DMS79 (cell line): ENCODE measurements at places on chromosomes 5 and 9.

DNA sequence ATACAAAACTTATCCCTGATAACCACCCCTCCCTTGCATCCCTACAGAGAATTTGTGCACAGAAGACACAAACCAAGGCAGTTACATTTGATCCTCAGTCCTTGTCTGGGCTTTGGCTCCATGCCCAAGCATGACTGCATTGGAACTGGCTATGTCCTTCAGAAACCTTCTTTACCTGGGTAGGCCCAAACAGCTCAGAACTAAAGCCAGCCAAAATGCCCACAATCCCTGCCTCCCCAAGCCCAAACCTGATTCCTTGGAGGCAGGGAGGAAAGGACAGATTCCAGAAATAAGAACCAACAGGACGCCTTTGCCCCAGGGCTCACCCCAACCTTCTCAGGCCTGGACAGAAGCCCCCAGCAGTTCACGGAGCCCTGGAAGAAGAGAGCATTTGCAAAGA lies 8.2 kb downstream of the IL17B start:
- DNase-seq: no peak

DNA sequence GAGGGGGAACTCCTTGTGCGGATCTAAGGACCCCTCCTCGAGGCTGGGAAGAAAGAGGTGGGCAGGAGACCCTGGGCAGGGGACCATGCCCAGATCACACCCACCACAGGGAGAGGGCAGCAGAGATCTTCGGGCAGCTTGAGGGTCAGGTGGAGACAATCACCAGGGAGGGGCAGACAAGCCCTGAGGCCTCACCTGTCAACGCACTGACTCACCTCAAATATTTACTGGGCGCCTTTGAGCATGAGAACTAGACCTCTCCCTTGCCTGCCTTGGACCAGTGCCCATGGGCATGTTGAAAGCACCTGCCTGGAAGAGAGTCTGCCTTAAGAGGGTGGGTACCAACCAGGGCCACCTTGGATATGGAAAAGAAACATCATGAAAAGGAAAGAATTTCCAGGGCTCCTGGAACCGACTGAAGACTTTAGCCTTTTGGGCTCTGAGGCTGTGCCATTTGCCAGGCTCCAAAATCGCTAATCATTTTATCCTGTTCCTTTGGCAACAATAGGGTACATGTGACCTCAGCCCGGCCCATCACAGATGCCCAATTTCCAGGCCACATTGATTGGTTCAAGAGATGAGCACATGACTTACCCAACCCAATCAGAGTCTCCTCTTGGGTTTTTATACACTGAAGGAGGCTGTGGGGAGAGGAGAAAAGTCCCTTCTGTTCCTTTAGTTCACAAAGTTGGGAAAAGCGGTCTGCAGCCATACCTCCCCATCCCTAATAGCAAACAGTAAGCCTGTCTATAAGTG lies 10.4 kb upstream of the SPINK4 start:
- peak; percentile 96 for DNase-seq

DNA sequence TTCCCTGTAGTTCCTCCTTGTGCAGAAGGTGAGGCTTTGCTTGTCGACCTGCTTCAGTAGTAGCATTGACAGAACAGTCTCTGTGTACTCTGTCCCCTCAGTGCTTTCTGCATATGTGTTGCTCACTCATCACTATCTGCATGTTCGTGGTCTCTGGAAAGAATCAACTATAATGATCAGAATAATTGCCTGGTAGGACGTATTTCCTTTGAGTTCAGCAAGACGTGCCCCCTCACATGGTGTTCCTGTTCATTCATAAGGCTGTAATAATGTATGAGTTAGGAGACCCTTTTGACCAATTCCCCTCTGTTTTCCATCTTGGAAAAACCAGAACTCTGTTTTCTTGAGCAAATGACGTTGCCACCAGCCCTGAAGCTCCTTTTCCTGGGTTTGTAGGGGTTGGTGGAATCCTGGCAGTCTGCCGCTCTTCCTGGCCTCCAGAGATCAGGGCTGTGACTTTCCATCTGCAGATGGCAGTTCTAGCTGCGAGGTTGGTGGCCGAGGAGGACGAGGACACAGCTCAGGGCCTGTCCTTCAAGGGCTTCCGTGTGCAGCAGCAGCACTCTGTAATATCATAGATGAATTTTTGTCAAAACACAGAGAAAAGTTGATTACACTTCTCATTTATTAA lies 61.9 kb downstream of the EXOSC2 start:
- no peak for DNase-seq

DNA sequence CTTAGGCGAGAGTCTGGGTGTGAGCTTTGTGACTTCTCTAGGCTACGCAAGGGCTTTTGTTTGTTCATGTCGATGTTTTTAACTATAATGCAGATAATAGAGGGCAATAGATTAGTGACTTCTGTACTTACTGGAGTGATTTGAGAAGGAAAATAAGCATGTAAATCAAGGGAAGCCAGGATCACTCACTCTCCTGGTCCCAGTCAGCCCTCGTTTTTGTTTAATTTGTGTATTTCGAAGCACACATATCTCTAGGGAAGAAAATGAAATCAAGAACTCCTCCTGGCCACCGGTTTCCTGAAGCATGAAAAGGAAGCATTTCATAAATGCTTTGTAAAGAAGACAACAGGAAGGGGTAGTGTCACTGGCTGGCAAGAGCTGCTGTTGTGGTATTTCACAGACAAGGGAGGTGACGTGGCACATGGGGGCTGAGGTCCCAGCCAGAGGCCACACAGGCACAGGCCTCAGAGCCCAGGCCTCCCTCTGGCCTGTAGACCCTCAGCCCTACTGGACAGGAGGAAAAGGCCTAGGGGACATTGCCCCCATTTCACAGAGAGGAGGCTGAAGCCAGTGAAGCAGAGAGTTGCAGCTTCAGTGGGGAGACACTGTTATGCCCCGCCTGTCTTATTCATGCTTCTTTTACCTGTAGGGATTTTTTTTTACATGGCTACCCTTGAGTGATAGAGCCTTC lies 34.1 kb downstream of the IRF1 start:
- no peak for DNase-seq

DNA sequence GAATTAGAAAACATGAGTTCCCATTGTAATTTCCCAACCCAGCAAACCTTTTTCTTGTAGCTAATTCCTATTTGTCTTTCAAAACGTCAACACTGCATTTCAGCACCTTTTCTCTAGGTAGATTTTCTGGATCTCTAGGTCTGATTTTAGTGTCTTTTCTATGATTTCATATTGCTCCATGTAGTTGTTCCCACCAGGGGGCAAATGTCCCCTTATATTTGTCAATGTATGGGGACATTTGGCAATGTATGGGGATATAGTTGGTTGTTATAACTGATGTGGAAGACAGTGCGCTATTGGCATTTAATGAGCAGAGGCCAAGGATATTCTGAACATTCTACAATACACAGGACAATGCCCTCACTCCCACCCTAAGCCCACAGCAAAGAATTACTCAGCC lies 273.9 kb upstream of the ADRA1B start:
- no peak for DNase-seq

- no peak for DNase-seq
These were observed 214.1 kb downstream of the HSPA4 start for GRCh38 chr5:133265720-133266526.

DNA sequence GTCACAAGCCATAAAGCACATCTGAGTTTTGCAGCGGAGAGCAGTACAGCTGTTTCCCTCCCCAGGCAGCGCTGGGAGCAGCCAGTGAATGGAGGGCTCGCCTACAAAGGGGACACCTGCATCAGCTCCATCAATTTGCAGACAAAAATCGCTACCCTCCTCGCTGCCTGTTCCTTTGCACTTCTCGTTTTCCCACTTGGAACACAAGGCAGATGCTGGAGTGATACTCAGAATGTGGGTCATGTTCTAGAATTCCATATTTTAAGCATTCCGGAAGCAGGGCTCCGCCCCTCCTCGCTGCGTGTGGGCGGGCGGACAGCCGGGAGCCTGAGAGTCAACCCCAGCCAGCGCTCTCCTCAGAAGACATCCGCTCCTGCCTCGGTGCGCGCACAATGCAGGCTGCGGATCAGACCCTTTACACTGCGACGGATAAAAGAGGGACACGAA lies 92.1 kb downstream of the LMNB1 start:
- no peak for DNase-seq

DNA sequence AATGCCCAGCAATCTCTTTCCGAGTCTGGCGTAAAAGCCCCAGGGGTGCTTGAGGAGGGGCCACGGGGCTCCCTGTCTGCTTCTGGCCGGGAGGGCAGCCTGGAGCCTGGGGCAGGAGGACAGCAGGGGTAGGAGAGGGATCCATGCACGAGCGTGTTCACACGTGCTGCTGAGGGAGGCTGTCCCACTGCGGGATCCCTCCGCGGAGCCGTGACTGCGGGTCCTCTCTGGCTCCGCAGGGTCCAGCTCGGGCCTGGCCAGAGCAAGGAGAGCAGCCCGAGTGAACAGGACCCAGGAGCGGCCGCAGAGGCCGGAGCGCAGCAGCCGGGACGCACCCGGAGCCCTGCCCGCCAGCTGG lies 78.4 kb downstream of the ZNF354C start:
- no peak for DNase-seq

DNA sequence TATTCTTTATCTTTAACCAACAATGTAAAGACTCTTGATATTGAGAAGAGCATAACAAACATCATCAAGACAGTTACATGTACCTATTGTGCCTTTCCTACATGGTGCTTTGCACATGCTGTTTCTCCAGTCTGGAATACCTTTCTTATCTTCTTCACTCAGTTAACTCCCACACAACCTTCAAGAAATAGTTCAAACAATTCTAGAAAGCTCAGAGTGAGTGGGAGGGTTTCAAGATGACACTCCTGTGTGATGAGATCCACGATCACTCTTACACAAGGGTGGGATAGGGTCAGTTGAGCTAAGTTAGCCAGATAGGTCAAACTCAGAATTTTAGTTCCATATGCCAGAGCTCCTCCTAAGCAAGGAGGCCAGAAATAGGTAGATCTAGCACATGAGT lies 915.5 kb downstream of the NR2F1-AS1 start:
- no peak for DNase-seq

DNA sequence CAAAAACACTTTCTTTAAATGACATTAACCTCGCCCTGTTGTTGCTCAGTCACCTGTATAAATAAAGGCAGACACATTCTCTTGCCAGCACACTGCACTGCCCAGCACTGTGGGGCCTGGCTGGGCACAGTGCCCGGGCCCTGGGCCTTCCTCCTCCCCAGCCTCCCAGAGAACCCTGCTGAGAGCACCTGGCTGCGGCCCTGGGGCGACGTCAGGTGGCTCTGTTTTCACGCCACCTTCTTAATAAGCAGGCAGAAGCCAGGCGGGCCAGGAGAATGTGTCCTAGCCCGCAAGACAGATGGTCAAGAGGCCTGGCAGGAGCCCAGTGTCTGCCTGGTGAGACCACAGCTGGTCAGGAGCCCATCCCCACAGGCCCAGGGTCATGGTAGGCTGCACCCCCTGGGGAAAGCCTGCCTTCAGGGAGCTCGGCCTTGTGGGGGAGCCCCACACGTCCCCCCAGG lies 8.2 kb upstream of the AGPAT2 start:
- DNase-seq: peak; percentile 90

GRCh38 chr5:16980983-16981382 lies 44.9 kb upstream of the MYO10 start:
- no peak for DNase-seq

DNA sequence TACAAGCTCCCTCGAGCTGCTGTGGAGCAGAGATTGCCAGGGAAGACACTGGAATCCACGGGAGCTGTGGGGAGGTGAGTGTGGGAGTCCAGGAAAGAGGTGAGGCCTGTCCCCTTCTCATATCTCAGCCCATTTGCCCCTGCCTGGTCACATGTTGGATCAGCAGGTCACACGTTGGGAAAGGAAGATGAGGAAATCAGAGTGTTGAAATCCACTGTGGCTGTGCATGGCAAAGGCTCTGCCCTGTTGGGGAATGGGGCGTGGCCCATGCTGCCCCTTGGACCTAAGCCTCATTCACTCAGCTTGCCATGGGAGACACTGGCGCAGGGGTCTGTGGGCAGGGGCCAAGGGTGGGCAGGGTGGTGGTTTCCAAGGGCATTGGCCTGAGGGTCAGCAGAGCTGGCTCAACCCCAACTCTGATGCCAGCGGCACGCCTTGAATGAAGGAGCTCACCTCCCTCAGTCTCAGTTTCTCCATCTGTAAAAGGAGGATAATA lies 85.4 kb upstream of the CPEB4 start:
- no peak for DNase-seq

GRCh38 chr9:86488345-86488744 lies 134.1 kb upstream of the TUT7 start:
- DNase-seq: no peak

GRCh38 chr5:109929376-109929775 lies 239.6 kb downstream of the MAN2A1 start:
- DNase-seq: no peak

DNA sequence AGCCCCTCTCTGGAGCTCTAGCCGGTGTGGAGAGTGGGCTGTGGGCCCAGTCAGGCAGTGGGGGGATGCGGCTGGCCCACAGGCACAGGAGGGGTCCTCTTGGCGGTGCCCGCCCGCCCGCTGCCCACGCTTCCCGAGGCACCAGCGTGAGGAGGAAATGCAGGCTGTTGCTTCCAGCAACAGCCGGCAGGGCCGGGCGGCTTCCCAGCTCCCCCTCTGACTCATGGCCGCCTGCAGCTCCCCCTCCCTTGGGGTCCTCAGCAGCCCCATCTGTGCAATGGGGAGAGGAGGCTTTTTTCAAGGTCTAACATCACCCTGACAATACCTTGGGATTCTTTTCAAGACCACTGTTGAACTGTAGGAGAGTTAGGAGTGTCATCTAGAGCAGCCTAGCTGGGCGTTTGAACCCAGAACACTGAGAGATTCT lies 10.4 kb downstream of the CXXC5 start:
- DNase-seq: no peak

GRCh38 chr9:98430535-98431292 lies 175.3 kb upstream of the TBC1D2 start:
- no peak for DNase-seq

- DNase-seq: no peak
These were observed 9.8 kb upstream of the FTMT start for GRCh38 chr5:121841892-121842291.

DNA sequence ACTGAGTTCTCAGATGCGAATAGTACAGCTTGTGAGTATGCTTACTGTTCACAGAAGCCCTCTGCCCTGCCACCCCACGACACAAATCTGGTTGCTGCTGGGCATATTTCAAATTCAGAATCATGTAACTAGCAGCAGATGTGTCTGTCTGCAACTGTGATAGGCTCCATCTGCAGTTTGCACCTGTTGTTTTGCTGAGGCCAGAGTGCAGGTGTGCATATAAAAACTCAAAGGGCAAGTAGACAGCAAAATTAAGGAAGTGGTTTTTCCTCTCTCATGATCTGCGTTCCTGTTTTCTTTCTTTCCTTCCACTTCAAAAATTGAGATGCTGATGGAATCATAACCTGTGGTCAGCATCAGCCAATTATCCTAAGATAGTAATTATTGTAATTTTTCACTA lies 1000.5 kb downstream of the PTPRD start:
- peak; percentile 66 for DNase-seq

GRCh38 chr5:99449786-99450185 lies 521.0 kb upstream of the CHD1 start:
- DNase-seq: peak; percentile 85
